Femur (tissue), 1 donor: ENCODE measurements at places on chromosomes 7 and 10.

DNA sequence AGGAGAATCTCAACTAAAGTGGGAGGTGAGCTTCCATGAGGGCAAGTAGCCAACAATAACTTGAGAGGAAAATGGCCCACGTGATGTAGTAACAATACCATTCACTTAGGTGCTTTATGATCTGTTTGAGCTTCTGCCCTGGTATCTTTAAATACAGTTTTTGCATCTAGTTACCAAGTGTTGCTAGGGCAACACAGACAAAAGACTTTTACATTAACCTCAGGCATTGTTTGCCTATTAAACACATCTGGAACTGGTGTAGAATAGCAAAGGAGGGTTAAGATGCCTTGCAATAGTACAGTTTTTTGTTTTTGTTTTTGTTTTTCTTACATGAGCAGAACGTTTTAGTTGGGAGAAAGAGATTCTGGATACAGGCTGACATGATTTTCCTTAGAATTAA, 97.7 kb upstream of the MTPN start:
- DNase-seq: no peak

- peak; percentile 63 for DNase-seq
These were observed 4.4 kb upstream of the FZD9 start for GRCh38 chr7:73429215-73429614.

DNA sequence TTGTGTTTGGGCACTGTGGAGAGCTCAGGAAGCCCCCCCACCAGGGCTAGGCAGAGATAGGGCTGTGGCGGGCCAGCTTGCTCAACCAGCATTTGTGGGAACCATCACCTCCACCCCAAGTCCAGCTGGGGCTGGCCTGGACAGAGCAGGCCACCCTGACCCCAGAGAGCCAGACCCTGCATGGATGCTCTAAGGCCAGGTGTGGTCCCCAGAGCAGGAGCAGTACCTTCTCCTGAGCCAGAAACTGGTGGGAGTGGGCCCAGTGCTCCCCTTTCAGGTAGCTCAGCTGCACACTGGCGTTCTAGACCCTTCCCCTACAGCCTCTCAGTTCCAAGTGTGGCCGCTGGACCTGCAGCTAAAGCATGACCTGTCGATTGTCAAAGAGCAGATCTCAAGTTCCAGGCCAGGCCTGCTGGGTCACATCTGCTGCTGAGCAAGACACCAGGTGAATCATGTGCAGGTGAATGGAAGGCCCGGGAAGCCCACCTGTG, 57.2 kb downstream of the RASGEF1A start:
- peak; percentile 12 for DNase-seq

DNA sequence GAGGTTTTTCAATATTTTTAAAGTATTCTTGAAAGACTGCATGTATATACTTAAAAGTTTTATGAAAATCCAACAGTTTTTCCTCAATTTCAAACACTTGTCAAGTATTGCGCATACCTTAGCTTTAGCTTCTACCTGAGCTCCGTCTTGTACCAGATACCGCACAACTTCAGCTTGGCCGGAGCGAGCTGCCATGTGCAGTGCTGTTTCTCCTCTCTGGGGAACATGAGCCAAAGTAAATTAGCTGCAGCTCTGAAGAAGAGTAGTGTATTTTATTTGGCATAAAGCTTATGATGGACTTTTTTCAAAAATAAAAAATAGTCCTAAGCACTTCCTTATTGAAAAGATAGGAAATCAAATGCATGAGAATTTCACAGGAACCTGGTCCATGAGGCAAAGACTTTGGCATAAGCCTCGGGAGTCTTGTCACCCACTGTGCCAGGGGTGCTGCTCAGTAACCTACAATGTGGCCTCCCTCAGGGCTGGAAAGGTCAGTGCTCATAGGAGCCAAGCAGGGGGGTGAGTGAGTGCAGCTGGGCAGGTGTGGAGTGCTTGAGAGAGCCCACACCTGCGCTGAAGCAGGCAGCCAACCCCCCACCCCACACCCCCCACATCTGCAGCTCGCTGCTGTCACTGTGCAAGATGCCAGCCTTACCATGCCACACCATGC, 189.5 kb downstream of the ANK3 start:
- no peak for DNase-seq

- DNase-seq: no peak
These were observed 12.4 kb upstream of the MTERF1 start for GRCh38 chr7:91892821-91893340.

DNA sequence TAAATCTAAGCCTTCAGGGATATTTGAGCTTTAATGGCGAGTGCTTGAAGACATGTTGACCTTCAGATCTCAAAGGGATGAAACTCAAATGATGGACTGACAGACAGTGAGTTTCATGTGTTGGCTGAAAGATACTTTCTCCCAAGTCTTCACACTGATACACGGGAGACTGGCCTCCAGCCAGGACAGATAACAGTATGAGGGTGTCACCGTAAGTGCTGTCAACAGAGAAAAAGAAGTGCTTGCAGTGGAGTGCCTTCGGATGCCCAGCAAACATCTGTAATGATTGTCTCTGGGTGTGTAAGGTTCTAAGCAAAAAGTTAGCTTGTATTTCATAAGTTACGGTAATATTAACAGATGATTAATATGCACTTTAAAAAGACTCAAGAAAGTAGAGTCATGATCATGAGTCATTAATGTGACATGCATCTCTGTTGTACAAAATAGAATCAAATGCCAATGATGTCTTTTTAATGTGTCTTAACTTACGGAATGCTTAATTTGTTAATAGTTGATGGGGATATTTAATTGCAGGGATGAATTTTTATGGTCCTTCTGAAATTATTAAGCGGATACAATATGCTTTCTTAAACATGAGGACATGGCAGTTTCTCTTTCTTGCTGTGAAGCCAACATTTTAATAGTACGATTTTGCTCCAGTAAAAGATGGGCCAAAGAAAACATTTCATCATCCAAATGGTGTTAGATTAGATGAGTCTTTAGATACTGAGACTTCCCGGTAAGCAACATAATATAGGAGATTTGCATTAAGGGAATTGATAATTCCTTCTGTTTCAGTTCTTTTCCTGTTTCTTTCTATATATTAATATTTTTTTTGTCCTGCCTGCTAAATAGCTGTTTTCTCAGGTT, 292.5 kb downstream of the GALNT17 start:
- DNase-seq: no peak

- no peak for DNase-seq
These were observed 992 bp upstream of the RBM20 start for GRCh38 chr10:110643035-110643652.

GRCh38 chr7:32489788-32490126, 423 bp downstream of the LSM5 start:
- no peak for DNase-seq

DNA sequence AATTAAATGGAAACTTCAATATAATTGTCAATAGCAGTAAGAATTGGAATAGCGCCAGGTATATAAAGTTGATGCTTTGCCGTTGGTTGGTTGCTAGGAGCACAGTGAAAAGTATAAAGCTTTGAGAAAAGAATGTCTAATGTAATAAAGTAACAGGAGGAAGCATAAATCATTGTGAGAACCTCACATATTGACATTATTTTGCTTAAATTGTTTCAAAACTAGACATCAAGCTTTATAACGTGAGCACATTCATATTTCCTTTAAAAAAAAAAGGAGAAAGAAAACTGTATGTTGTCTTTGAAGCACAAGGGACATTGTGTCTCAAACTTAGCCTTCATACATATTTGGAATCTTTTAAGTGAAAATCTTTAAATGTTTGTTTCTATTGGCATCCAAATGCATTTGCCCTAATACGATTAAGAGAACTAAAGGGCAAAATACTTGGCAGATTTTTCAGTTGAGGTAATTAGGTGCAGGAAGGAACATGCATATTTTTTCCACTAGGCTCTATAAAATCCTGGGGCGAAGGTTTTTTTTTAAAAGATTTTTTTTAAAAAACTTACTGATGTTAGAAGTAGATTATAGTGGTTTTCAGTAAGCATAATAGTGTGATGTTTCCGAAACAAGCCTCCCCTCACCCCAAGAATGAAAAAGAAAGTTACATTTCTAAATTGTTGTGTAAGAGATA, 92.4 kb downstream of the ARID5B start:
- no peak for DNase-seq

- no peak for DNase-seq
These were observed 23.0 kb upstream of the UMAD1 start for GRCh38 chr7:7617550-7617949.

DNA sequence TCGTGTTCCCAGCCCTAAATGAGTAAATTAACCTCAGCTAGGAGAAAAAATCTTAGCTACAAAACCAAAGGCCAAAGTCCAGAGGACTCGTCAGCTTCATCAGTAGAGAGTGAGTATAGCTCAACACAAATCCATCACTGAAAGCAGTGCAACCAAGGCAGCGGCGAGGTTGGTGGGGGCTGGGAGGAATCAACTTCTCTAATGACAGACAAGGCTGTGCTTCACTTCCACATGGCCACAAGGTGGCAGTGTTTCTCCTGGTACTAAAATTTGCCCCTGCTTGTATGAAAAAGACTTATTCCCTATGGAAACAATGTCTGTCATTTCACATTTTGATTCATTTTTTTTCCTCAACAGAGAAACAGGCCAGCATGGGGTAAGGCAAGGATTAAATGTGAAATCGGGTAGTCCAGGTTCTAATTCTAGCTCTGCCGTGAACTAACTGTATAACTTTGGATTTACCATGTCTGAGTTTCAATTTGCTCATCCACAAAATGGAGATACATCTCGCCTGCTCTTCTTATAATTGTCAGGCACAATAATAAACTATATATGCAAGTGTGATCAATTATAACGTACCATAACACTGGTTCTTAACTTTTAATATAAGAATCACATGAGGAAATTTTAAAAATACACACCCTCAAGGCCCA, 39.3 kb downstream of the FAS start:
- DNase-seq: peak; percentile 75

DNA sequence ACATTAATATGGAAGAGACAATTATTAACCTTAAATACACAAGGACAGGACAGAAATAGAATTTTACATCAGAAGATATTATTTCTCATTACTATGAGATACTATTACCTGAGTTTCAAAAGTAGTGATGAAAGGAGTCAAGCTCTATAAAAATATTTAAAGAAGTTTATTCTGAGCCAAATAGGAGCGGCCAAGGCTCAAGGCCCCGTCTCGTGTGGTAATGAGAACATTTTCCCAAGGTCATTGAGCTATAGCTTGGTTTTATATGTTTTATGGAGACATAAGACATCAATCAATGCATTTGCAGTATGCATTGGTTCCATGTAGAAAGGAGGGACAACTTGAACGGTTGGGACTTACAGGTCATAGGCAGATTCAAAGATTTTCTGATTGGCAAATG, 29.4 kb upstream of the ZMYND11 start:
- DNase-seq: no peak

GRCh38 chr7:35988818-35989217, 164.2 kb upstream of the EEPD1 start:
- DNase-seq: peak; percentile 85

DNA sequence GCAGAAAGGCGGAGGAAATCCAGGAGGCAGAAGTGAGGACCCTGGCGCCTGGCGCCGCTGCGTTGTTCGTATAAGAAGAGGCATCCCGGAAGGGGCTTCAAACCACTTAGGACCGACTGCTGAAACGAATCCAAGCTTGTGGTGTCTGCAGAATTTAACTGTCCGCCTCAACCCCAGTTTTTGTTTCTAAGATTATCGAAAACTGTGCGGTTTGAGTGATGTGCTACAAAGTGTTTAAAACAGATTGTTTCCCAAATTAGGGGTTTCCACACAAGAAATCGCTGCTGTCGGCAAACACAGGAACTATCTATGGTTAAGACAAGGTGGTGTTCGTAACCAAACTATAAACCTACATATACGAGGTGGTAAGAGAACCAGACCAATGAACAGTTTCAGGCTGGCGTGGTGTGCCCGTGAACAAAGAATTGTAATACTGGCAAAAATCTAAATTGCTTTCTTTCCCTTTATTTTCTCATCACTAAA, 835 bp upstream of the DGKI start:
- DNase-seq: peak; percentile 28

DNA sequence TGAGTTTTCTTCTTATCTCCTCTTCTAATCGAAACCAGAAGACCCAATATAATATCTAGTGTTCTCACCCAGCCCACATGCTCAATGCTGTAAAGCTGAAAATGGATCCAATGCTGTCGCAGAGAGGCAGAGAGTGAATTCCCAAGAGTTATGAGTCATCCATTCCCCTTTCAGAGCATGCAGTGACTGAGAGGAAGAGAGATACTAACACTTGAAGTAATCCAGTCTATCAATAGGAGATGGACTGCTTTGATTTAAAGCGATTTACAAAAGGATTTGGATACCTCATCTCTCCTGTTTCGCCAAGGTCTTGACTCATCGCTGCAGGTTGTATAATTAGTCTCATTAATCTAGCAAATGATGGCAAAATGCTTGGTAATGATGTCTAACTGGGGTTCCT, 41.5 kb upstream of the PRKCQ start:
- DNase-seq: no peak

GRCh38 chr7:11212080-11212711, 238.5 kb downstream of the PHF14 start:
- peak; percentile 55 for DNase-seq

GRCh38 chr7:155491812-155492211, 33.9 kb downstream of the EN2 start:
- DNase-seq: no peak
